Calu3 (cell line): ENCODE measurements at places on chromosomes 6 and 20.

- DNase-seq: no peak
Measured at GRCh38 chr20:59721386-59721785, 117.0 kb downstream of the PHACTR3 start.

GRCh38 chr6:7424967-7425807 lies 35.6 kb downstream of the RIOK1 start:
- peak; percentile 12 for DNase-seq

GRCh38 chr20:58202044-58202443 lies 26.4 kb downstream of the ANKRD60 start:
- no peak for DNase-seq

GRCh38 chr20:32396646-32397160 lies 38.6 kb downstream of the ASXL1 start:
- DNase-seq: no peak

DNA sequence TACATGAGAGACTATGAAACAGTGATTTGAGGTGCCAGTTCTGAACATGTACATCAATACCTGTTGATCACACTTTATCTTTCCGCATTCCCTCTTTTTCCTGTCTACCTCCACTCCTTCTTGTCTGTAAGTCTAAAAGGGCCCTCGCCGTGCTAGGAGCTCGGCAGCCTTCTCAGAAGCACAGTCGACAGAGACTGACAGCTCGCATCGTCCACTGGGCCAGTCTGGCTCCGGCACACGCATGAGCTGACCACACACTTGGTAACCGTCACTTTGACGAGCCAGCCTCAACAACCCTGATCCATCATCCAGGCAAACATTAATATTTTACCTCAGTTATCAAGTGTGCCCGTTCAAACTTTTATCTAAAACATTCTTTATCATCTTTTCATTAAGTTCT lies 265.3 kb downstream of the TFAP2A start:
- DNase-seq: no peak

DNA sequence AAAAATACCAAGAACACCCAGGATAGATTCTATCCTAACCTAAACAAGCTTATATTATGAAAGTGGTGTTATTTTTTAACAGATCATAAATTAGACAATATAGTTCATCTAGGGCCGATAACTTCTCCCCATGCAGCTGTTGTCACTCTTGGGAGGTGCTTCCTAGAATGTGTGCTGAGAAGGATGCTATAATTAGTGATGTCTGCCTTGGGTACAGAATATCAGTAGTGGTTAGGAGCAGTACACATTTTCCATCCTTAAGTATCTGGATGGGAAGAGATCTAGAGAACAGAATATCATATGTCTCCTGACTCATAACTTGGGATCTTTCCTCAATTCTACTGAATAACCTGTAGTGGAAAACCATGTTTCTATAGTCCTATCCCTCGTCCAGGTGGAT lies 214.5 kb downstream of the BCKDHB start:
- DNase-seq: no peak

DNA sequence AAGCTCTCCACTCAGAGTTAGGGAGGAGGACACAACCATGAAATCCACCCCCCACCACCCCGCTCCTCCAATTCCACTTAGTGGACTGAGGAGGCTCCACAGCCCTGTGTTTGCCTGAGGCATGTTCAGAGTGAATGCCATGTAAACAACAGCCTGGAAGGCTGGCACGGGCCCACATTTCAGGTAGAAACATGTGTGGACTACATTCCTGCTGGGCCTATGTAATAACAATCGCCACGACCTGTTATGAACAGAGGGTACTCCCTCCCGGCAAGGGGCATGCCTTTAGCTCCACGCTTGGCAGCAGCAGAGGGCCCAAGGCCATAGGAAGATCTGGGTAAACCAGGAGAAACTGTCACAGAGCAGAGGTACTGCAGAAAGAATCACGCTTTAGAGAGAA lies 65.5 kb downstream of the ISM1 start:
- no peak for DNase-seq

- no peak for DNase-seq
Measured at GRCh38 chr20:710780-711450, 35.3 kb upstream of the SCRT2 start.
